ENCODE measurements at places on chromosomes 5 and 9. TPM values are rescaled to one million over a fixed set of nuclear protein-coding genes. Genes with fewer than 3 reads are reported as not detected.

Gene IL5
- total RNA-seq = not detected

Gene ANKRD31
- total RNA-seq = not detected

Gene HTR1A
- not detected for total RNA-seq

Gene CA9
- not detected for total RNA-seq

Gene TMC1
- total RNA-seq = 0.13 TPM

Gene NTRK2
- not detected for total RNA-seq

Gene RANBP17
- 2.9 TPM for total RNA-seq

Gene FOXD4
- not detected for total RNA-seq

Gene KLF4
- total RNA-seq = 2.6 TPM

Gene GRIN3A
- not detected for total RNA-seq

Gene HNRNPH1
- total RNA-seq = 275 TPM

Gene SLC2A8
- total RNA-seq = 14.4 TPM
